ENCODE measurements at places on chromosomes 12 and 14.

DNA sequence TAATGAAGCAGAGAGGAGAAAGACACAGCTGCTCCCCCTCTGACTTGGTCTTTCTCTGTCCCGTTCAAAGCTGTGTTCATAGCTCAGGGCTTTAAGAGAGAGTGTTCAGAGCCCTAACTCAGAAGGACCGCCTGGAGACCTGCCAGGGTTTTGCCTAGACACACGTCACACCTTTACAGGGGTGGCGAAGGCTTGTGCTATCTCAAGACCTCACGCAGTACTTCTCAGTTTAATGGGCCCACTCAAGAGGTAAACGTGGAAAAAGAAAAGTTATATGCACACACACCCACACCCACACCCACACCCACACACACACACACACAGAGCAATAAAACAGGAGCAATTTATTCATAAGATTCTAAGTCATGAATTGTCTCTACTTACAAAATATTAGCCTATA, 374.3 kb downstream of the C12orf75 start:
- no peak for DNase-seq

DNA sequence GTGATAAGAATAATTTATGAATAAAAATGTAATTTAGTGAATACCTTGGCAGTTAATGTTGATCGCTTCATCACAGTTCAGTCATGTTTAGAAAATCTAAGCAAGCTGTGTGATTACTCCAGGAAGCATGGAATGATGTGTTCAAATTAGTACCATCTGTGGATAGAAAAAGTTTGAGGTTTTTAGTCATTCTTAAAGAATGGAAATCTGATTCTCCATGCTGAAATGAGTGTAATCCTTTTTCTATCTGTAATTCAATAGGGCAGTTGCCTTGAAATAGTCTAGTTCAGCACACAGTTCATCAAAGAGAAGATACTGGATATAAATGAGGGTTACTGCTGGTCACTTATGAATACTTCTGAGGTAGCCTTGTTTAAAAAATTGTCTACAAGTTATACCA, 127.2 kb upstream of the MYF6 start:
- DNase-seq: no peak

DNA sequence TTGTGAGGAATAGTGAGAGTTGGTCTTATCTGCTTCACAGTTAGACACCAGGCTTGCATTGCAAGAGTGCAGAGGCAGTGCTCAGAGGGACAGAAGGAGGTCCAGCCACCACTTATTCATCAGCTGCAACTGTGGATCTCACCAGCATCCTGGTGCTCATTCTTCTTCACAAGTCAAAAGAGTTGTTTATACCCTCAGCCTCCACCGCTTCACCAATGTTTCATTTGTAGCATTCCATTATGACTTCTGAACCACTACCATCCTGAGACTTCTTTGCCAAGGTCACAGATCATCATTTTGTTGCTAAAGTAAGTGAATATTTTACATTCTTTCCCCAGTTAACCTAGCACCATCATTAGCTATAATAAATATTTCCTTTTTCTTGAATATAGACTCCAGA, 230.5 kb upstream of the KITLG start:
- no peak for DNase-seq

GRCh38 chr14:87866116-87866515, 126.9 kb downstream of the GALC start:
- no peak for DNase-seq

- DNase-seq: no peak
Observed at GRCh38 chr12:66495709-66496108, 183.2 kb downstream of the GRIP1 start.

- DNase-seq: no peak
Observed at GRCh38 chr12:73547421-73547820, 990.2 kb upstream of the ATXN7L3B start.

DNA sequence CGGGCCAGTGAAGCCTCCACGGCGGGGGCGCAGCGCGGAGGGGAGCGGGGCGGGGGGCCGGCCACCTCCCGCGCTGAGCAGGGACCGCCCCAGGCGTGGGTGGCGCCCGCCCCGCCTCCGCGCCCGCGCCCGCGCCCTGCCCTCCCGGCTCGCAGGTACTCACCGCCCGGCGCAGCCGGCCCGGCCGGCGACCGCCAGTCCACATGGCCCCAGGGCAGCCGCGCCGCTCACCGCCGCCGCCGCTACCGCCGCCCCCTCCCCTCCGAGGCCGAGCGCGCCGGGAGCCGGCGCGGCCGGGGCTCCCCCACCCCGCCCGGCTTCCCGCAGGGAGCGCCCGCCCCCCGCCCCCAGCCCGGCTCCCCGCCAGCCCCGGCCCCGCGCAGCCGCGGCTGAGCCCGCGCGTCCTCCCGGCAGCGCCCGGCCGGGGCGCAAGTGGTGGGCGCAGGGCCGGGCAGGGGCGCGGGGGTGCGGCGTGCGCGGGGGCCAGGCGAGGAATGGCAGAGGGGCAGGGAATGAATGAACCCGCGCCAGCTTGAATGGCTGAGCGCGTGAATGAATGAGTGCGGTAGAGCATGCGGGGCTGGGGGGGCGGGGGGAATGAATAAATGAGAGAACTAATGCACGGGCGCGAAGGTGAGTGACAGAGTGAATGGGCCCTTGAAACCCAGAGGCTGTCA, at the start of gene BEGAIN:
BEGAIN (minus strand) TSS at position 332 of the 677 bp plus-strand sequence; CDS start at position 205, 127 bp downstream.
- no peak for DNase-seq

GRCh38 chr14:106879241-106879640, 1352.9 kb downstream of the TMEM121 start:
- DNase-seq: peak; percentile 71

- DNase-seq: no peak
Observed at GRCh38 chr12:102300824-102301461, 103.3 kb upstream of the PMCH start.

- no peak for DNase-seq
Observed at GRCh38 chr12:111022386-111022785, 102.0 kb upstream of the MYL2 start.

DNA sequence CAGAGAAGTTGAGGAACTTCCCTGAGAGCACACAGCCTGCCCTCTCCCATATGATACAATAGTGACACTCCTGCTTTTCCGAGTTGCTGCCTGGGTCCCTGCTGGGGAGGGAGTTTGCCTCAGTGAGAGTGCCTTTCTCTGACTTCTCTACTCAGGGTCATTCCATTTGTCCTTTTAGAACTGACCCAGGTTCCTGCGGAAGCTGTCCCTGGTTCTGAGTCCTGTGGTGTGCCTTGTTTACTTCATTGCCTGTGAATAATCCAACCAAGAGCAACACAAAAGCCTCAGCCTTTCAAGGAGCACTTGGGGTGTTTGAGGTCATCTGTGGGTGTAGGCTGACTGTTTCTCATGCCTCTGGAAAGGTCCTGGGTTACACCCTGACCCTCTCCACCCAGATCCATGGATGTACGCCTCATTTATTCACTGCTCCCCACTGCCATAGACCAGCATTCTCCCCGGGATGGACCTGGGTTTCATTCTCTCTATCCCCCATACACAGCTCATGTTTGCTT, 13.6 kb downstream of the SERPINA1 start:
- no peak for DNase-seq

- DNase-seq: no peak
Observed at GRCh38 chr14:77041881-77042545, 13.5 kb upstream of the IRF2BPL start.

GRCh38 chr14:52031781-52032180, 37.1 kb downstream of the NID2 start:
- DNase-seq: no peak

DNA sequence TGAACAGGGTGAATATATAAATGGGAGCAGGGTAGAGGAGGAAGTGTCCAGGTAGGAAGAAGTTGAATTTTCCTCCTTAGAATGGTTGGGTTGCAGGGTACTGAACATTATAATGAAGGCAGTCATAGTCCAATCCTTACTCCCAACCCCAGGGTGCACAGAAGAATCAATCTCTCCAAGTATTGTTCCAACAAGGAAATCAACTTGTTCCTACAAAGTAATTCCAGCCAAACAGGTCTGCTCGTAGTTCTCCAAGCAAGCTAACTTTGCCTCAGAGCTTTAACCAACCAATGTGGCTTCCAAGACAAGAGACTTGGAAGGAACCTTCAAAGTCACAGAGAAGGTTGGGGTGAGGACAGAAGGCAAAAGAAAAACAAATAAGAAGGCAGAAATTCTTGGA, 527.2 kb downstream of the MED13L start:
- DNase-seq: no peak

- no peak for DNase-seq
Observed at GRCh38 chr12:23596568-23596967, 352.9 kb downstream of the SOX5 start.

DNA sequence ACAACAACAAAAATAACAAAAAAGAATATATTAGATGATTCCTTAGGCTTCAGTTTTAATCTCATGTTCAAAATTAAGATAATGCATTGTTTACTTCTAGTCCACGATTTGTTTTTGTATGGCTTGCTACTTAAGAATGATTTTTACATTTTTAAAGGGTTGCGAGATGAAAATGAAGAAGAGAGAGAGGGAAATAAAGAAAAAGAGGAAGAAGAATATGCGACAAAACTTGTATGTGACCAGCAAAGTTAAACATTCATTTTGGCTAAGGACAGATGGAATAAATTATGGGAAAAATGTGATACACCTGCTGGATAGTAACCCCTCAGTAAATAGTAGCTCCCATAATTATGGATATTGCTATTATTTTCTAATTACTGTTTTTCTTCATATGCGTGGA, 1.2 kb upstream of the GIT2 start:
- DNase-seq: no peak

- no peak for DNase-seq
Observed at GRCh38 chr12:77351860-77352259, 286.5 kb upstream of the E2F7 start.

GRCh38 chr14:89845346-89845745, 109.2 kb downstream of the EFCAB11 start:
- DNase-seq: no peak

GRCh38 chr14:74964787-74965485, 9.5 kb upstream of the PGF start:
- DNase-seq: no peak

DNA sequence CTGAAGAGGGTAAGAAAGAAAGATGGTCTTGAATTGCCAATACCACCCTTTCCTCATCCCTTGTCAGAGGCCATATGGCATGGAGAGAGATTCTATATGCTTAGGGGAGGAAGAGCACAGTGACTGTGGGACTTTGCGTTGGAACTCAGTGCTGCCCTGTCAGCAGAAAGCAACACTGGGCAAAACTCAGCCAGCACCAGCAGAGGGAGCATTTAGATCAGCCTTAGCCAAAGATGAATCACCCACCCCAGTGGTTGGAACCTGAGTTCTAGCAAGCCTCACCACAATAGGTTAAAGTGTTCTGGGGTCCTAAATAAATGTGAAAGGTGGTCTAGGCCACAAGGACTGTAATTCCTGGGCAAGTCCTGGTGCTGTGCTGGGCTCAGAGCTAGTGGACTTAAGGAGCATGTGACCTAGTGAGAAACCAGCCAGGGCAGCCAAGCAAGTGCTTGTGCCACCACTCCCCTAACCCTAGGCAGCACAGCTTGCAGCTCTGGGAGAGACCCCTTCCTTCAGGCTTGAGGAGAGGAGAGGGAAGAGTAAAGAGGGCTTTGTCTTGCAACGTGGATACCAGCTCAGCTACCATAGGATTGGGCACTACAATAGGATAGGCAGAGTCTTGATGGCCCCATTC, 11.4 kb upstream of the BCAT1 start:
- DNase-seq: no peak

DNA sequence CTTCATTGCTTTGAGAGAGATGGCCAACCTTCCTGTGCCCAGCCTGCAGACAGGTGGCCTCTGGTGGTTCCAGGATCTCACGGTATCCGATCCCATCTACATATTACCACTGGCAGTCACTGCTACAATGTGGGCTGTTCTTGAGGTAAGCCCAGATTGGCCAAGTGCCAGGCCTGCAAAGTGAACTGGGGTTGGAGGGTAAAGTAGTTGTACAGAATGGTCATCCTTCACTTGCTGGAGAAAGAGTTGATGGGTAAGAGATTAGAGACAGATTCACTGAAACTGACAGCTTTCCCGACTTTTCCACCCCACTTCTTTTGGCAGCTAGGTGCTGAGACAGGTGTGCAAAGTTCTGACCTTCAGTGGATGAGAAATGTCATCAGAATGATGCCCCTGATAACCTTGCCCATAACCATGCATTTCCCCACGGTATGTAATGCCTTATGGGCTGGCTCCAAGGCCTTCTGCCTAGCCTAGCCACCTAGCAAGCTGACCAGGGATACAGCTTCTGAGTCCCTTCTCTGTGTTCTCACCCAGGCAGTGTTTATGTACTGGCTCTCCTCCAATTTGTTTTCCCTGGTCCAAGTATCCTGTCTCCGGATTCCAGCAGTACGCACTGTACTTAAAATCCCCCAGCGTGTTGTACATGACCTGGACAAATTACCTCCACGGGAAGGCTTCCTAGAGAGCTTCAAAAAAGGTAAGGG, 4.1 kb downstream of the OXA1L start:
- no peak for DNase-seq

- no peak for DNase-seq
Observed at GRCh38 chr14:87698481-87698880, 294.5 kb downstream of the GALC start.

- no peak for DNase-seq
Observed at GRCh38 chr12:4215229-4216186, 58.1 kb upstream of the CCND2 start.

GRCh38 chr12:4203772-4204376, 69.7 kb upstream of the CCND2 start:
- no peak for DNase-seq

DNA sequence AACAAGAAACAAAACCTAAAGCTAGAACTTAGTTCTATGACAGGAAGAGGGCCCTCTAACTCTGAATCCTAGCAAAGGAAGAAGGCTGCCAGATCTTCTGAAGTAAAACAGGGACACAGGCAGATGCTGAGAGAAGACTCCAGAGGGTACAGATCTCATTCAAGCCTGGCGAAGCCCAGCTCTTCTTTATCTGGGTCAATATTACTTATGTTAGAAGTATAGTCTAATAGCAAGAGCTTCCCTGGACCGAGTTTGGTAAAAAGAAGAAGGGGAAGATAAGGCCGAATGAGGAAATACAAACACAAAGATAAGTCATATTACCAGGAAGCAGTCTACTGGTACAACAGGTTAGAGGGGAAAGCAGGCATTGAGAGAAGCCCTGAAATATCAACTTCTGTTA, 79.9 kb upstream of the CCDC91 start:
- no peak for DNase-seq

GRCh38 chr12:123754041-123754772, 7.9 kb upstream of the DNAH10 start:
- no peak for DNase-seq

GRCh38 chr14:54686871-54687749, 120.2 kb downstream of the SAMD4A start:
- DNase-seq: no peak

Data from NCI-H1436 (cell line).